Cardiac muscle cell (in vitro differentiated cells and primary cell): ENCODE measurements at places on chromosomes 16 and 17.
A peak's percentile ranks its signal among the peaks of the same experiment; 100 is the strongest.

DNA sequence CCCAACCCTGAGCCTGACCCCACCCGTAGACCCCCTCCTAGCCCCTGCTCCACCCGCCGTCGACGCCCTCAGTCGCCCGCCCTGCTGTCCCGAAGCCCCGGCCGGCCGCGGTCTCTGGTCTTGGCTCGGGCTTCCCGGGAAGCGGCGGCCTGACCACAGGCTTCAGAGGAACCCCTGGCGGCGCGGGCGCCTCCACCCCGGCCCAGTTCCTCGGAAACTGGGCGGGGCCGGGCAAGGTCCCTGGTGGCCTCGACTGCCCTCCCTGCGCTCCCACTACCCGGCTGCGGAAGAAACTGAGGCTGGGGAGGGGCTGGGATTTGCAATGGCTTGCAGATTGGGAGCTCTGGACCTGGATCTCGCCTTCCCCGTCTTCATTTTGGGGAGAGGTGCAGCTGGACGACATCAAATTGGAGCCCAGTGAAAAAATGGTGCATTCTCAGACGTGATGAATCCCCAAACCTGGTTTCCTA, 692 bp upstream of the SOCS1 start:
- peak; percentile 61 for DNase-seq

DNA sequence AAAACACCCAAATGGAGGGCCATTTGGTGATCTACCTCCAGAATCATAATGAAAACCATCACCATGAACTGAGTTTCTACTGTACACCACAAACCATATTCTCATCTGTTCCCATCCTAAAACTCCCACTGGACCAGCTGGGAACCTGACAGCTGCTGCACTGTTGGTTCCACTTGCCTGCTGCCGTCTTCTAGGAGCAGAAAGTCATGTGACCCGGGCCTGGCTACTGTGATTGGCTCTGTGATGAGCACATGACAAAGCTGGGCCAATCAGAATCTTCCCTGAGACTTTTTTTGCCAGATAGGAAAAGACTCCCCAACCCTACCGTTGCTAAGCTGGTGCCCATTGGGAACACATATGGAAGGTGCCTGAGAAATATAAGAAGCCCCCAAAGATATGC, 264.2 kb downstream of the MRTFB start:
- no peak for DNase-seq

- DNase-seq = no peak
These were observed 92.1 kb downstream of the CACNG1 start for GRCh38 chr17:67136191-67137025.

DNA sequence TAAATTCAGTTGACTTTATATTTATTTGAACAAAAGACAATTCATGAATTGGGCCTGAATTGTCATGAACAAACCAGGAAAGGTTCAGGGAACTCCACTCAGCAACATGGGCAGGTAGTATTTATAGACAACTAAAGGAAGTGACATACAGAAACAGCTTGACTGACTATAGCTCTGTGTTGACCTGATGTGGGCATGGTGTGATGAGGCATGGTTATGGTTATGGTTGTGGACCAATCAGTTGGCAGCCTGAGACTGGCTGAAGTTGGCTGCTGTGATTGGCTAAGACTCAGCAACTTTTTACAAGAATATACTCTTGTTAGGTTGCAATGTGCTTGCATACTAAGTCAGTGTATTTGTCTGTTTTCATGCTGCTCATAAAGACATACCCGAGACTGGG, 108.4 kb downstream of the HS3ST3B1 start:
- no peak for DNase-seq

DNA sequence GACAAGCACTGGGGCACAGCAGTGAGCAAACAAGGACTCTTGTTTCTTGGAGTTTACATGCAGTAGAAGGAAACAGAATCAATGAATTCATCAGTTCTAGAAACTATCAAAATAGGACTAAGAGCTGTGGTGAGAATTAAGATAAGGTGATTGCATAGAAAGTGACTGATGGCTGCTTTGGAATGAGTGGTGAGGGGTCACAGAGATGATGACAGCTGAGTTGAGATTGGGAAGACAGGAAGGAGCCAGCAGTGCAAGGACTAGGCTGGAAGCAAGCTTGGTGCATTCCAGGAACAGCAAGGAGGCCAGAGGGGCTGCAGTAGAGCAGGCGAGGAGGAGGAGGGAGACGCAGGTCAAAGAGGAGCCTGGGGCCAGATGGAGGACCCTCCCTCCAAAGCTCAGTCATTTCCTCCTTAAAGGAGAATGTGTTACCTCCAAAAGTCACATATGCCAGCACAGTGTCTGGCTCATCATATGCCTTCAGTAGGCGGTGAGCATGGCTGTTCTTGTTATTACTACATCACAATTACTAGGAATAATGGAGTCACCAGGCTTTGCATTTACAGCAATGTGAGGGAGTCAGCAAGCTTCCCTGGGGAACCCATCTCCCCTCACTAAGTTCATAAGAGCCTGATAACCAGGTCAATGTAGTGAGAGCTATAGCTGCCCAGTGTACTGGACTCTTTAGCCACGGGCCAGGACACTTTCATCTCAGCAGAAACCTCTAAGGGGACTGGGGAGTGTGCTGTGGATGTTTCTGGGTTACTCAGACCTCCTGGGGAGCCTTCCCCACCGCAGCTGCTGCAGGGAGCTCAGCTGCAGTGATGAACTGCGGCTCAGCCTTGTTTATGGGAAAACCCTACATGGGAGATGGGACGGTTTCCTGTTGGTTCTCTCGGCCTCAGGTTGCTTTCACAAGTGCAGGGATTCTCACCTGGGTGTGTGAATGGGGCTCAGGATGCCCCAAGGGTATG, 157.2 kb downstream of the SEC14L1 start:
- no peak for DNase-seq

GRCh38 chr17:66135896-66136295, 56.0 kb downstream of the CEP112 start:
- DNase-seq = no peak

- no peak for DNase-seq
These were observed 19.1 kb downstream of the SLC12A3 start for GRCh38 chr16:56884026-56884582.

GRCh38 chr16:87642491-87642890, 40.2 kb downstream of the JPH3 start:
- DNase-seq = no peak

DNA sequence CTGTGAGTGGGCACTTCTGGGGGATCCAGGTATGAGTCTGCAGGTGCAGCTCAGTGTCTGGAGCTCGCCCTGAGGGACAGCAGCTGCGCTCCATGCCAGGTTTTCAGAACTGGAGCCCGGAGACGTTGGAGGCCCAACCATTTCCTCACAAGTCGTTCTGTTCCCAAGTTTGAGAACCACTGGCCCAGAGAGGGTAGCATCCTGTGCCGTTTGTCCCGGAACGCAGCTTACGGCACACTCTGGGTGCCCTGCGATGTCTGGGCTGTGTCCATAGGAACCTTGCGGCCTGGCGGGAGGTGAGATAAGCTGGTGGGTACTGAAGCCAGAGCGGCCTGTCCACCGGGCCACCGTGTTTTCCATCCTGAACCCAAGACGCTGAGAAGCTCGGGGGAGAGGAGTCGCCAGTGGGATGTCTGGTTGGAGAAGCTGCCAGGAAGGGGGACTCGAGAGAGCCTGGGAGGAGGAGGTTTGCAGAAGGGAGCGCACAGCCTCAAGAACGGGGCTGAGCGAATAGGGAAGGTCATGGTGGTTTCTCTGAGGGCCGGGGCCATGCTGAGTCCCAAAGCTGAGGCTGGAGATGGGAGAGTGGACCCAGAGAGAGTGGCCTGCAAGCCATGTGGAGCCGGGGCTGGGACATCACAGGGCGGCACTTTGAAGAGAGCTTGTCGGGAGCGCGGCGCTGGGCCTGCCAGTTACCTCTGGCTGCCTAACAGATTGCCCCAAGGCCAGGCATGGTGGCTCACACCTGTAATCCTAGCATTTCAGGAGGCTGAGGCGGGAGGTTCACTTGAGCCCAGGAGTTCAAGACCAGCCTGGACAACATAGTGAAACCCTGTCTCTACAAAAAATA, 211.0 kb upstream of the GSE1 start:
- DNase-seq = no peak

- no peak for DNase-seq
These were observed 11.6 kb downstream of the HBQ1 start for GRCh38 chr16:191831-192230.

GRCh38 chr16:84478172-84478947, 26.1 kb downstream of the MEAK7 start:
- no peak for DNase-seq

DNA sequence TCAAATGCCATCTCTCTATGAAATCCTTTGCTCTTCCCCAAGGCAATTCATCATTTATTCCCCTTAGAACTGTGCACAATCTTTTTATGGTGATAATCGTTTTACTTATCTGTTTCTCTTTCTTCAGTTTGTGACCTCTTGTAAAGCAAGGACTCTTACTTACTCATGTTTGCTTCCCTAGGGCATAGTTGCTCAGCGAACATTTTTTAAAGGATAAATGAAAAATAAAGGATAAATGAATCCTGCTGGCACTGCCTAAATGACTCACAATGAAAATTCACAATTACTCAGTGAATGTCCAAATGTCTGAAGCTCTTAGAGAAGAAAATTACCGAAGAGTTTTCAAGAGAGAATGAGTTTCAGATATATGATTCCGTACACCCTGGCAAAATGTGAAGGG, 671.7 kb downstream of the CDH11 start:
- no peak for DNase-seq
